ENCODE measurements at places on chromosomes 2 and 18. TPM values are rescaled to one million over a fixed set of nuclear protein-coding genes. Genes with fewer than 3 reads are reported as not detected.

- H3K36me3 ChIP-seq = no peaks in the 10 kb centered on the region
- no peaks in the 10 kb centered on the region for H3K27me3 ChIP-seq
- H3K27ac ChIP-seq = no peak overlapping the region
- H3K4me1 ChIP-seq = no peaks in the 10 kb centered on the region
- no peak for DNase-seq
- no peak overlapping the region for H3K4me3 ChIP-seq
Measured at GRCh38 chr2:189287982-189288521, 108.5 kb upstream of the COL5A2 start.

DNA sequence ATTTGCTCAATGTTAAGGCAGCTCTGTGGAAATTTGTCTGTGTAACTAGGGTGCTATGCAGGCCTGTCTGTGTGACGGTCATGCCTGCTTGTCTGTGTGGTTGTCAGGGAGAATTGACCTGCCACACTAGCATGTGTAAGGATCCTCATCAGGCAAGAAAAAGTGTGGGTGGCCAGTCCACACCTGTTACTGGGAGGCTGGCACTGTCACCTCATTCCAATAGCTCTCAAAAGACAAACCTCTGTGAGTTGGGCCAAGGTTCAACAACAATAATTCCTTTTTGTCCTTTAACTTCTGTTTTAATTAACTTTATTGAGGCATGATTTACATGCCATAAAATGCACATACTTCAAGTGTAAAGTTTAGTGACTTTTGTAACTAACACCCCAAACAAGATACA, 4.2 kb upstream of the MARCO start:
- no peak overlapping the region for H3K4me3 ChIP-seq
- no peak for DNase-seq
- no peak overlapping the region for H3K27ac ChIP-seq
- no peaks in the 10 kb centered on the region for H3K36me3 ChIP-seq

DNA sequence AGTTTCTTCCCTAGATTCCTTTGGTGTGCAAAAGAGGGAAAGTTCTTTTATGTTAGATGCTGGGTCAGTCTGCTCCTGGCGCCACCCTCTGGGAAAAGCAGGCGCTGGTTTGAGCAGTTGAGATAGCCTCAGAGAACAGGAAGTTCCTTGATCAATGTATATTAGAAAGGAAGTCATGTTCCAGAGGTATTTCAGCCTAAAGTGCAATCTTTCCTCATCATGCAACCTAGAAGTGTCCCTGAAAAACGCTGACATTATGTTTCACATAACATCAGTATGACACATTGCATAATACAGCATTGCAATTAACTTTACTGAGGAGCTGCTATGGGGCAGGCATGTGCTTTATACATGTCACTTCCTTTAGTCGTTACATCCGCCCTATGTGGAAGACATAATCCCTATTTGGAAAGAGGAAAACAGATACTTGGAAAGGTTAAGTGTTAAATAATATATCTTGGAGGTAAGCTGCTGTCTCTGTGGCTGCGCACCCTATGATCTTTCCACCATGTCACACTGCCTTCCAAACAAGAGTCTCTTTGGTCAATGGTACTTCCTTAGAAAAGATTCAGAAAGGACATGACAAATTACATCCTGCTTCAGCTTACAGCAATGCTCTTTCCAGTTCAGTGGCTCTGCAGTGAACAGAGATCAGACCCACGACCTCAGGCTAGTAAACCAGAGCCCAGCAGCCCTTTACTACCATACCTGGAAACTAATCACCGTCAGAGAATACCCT, 369.7 kb downstream of the RAD51AP2 start:
- H3K36me3 ChIP-seq = no peaks in the 10 kb centered on the region
- DNase-seq = no peak
- peaks cover 8% of the 10 kb centered on the region for H3K4me1 ChIP-seq
- no peak overlapping the region for H3K27ac ChIP-seq
- no peaks in the 10 kb centered on the region for H3K27me3 ChIP-seq

DNA sequence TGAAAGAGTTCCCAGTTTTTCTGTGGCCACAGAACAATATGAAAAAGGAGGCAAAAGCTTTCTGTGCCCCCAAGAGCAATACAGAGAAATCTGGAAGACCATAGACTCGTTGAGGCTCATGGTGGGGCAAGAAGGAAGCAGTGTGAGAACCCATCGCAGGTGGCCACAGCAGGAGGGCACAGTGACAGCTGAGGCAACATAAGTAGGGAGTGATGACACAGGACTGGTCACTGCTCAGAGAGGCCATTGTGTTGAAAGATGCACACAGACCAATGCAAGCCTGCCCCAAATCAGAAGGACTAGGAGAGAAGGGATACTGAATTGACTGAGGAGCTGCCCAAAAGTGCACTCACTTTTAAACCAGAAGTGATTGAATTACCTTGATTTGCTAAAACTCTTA, 483.6 kb downstream of the EPHA4 start:
- DNase-seq = no peak
- H3K4me3 ChIP-seq = no peak overlapping the region
- no peaks in the 10 kb centered on the region for H3K36me3 ChIP-seq
- H3K27ac ChIP-seq = no peak overlapping the region

GRCh38 chr18:10319026-10319425, 135.4 kb upstream of the APCDD1 start:
- H3K36me3 ChIP-seq = no peaks in the 10 kb centered on the region
- H3K27me3 ChIP-seq = no peaks in the 10 kb centered on the region
- H3K4me1 ChIP-seq = peaks cover 27% of the 10 kb centered on the region
- H3K27ac ChIP-seq = no peak overlapping the region
- H3K4me3 ChIP-seq = no peak overlapping the region
- DNase-seq = no peak

- H3K27ac ChIP-seq = no peak overlapping the region
- no peaks in the 10 kb centered on the region for H3K27me3 ChIP-seq
- no peaks in the 10 kb centered on the region for H3K36me3 ChIP-seq
- H3K4me1 ChIP-seq = no peaks in the 10 kb centered on the region
- no peak for DNase-seq
Measured at GRCh38 chr2:105641389-105641811, 103.3 kb upstream of the NCK2 start.

DNA sequence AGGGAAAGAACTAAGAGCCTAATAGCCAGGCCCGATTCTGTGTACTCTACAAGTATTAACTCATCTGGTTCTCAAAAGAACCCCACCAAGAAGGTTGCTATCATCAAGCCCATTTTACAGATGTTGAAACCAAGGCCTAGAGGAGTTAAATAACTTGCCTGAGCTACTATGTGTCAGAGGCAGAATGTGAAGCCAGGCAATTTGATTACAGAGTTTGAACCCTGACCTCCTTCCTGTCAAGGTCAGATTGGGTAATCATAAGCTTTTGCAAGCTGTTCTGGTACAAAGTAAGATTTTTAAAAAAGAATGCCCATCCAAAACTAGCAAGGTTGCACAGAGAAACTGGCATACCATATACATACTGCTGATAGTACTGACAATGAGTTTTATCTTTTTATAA, 227.1 kb downstream of the HAUS1 start:
- H3K4me1 ChIP-seq = peaks cover 10% of the 10 kb centered on the region
- H3K27ac ChIP-seq = no peak overlapping the region
- no peaks in the 10 kb centered on the region for H3K27me3 ChIP-seq
- no peak for DNase-seq

GRCh38 chr2:84116143-84116542, 342.9 kb downstream of the SUCLG1 start:
- no peak overlapping the region for H3K27ac ChIP-seq
- no peak overlapping the region for H3K4me3 ChIP-seq
- no peaks in the 10 kb centered on the region for H3K27me3 ChIP-seq
- H3K36me3 ChIP-seq = no peaks in the 10 kb centered on the region
- DNase-seq = no peak

The GPR35 gene
- total RNA-seq = 1.8 TPM

Measured in B cell (primary cell).